ENCODE measurements at places on chromosomes 1 and 21.

GRCh38 chr21:27224169-27224568 is 257.3 kb upstream of the ADAMTS5 start:
- no peak for DNase-seq

DNA sequence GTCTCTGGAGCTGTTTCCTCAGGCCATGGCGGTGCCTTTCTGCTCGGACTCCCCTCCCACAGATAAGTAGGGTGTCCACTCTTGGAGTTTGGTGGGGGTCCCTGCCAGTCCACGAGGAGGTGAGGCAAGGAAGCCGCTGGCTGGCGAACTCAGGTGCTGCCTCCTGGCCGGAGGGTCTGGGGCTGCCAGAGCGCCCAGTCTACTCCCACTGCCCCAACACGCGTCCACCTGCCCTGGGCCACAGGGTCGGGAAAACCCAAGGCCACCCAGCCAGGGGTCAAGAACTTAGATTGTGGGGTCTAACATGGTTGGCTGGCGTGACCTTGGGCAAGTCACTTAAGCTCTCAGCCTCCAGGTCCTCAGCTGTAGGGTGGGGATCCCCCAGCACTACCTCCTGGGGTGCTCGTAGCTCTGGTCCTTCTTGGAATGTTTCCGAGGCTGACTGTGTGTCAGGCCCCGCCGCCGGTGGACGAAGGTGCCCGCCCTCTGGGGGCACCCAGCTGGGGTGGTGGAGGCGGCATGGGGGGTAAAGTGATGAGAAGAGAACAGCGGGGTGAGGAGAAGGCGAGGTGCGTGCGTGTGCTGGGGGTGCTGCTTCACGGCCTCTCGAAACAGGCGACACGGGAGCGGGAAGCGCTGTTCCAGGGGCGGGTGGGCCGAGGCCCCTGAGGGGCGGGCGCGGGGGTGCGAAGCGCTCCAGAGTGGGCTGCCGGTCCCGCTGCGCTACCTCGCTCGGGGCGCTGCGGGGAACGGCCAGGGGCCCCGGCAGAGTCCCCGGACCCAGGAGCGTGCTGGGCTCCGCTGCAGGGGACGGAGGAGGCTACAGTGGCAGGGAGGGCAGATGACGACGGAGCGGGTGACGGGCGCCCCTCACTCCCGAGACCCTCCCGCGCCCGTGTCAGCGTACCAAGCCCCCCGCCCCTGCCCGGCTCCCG is 1.2 kb downstream of the SH2D5 start:
- no peak for DNase-seq

GRCh38 chr1:244084763-244085162 is 33.7 kb downstream of the ZBTB18 start:
- DNase-seq = no peak

DNA sequence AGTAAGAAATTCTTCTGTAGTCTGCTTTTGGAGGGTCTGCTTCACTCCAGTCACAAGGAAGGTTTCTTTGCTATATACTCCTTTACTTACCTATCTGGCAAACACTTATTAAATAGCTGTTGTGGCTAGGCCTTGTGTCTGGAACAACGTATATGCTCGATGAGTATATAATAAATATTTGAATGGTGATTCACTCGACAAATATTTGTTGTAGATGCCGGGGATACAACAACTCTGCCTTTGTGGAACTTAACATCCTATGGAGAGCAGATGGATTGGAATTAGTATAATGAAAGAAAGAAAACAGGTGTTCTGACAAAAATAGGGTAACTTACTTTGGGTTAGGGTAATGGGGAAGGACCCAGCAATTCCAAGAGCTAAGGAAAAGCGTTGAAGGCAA is 31.1 kb downstream of the KPNA6 start:
- DNase-seq = no peak

GRCh38 chr1:203381151-203381751 is 30.3 kb upstream of the FMOD start:
- no peak for DNase-seq

DNA sequence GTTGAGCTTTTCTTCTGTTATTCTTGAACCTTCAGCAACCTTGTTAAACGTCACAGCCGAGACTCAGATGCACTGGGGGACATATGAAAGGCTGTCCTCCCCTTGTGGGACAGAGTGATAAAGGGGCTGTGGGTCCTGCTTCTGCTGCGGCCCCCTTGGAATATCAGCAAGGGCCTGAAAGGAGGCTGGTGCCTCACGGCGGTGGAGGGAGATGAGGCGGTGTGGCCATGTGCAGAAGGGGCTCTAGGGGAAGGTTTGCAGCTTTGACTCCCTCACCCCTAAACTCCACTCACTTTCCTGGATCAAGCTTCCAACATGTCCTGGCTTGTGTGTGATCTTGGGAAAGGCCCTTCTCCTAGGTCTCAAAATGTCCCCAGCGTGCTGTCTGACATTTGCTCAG is 270.7 kb upstream of the CSF3R start:
- no peak for DNase-seq

DNA sequence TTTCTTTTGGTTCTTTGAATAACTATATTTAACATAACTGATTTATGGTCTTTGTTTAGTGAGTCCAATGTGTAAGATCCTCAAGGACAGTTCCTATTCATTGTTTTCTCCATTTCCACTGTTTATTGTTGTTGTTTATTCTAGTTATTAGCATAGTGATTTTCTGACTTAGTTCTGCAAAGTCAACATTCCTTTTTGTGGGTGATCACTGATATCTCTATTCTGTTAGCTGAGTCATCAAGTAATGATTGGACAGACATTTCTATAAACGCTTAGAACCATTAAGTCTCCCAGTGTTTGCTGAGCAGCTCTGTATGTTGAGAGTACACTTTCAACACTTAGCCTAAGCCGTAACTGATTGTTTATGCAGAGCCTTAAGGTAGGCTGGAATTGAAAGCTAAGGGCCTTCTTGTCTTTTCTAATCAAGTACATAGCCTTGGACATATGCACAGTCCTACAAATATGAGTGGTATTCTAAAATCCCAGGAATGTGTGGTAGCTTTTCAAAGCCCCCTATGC is 87.1 kb downstream of the SLC5A9 start:
- DNase-seq = no peak

DNA sequence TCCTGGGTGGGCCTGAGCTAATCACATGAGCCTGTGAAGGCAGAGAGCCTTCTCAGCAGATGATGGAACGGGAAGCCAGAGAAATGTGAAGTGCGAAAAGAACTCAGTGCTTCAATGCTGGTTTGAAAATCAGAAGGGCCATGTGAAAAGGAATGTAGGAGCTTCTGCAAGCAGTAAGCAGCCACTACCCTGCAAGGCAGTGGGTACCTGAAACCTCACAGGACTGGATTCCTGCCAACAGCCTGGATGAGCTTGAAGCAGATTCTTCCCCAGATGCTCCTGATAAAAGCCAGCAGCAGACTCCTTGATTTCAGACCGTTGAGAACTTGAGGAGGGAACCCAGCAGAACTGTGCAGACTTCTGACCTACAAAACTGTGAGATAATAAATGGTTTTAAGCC is 158.6 kb downstream of the SYT2 start:
- no peak for DNase-seq

DNA sequence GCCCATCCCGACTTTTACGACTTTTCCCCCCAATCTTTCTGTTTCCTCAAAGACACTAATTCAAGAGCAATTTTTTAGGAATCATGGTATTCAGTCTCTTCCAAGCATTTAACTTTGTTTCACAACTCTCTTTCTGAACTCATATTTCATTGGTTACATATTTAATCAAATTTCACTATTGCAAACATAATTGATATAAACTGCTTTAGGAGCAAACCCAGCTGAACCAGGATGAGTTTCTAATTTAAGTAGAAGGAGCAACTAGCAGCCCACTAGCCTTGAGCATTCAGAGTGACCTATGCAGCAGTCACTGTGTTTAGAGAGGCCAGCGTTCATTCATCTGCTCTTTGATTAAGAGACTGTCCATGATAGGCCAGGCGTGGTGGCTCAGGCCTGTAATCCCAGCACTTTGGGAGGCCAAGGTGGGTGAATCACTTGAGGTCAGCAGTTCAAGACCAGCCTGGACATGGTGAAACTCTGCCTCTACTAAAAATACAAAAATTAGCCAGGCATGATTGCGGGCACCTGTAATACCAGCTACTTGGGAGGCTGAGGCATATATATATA is 1.8 kb downstream of the CELA2B start:
- DNase-seq = no peak

- DNase-seq = no peak
Measured at GRCh38 chr1:111847466-111847865, 91.8 kb downstream of the DDX20 start.

DNA sequence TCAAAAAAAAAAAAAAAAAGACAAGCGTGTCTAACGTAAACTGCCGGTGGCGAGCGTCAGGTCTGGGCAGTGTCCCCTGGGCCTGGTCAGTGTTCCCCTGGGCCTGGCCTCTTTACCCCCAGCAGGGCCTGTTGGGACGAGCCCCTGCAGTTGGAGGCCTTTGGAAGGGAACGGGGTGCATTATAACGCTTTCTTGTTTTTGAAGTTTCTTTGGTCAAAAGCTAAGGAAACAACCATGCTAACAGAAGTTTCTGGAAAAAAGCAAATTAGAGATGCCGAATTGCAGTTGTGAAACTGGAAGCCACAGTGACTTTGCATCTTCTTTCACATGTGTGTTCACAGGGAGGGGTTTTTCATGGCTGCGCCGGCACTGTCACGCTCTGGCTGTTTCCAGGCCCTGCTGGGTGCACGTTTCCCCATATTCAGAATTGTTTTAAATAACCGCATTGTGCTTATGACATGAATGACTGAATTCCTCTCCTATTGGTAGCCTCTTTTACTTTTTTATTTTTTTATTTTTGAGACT is 16.0 kb downstream of the RRP1 start:
- no peak for DNase-seq

Measured in stimulated activated CD4-positive, alpha-beta T cell treated with anti-CD3 and anti-CD28 coated beads, Interleukin-1b, Interleukin-23, amount 100 ng/mL, for 24 hours (primary cell).